Endothelial cell of umbilical vein (primary cell): ENCODE measurements at places on chromosomes 2 and 18. TPM values are rescaled to one million over a fixed set of nuclear protein-coding genes. Genes with fewer than 3 reads are reported as not detected.

Gene GRHL1
- 0.37 and 0.70 TPM in 2 replicates for polyA plus RNA-seq

Gene PLA2R1
- 6.2 and 6.9 TPM in 2 replicates for polyA plus RNA-seq

Gene SGPP2
- polyA plus RNA-seq = not detected in 2 replicates

Gene STARD6
- not detected in 2 replicates for polyA plus RNA-seq

Gene LRATD1
- polyA plus RNA-seq = 0.02 TPM in 1 of 2 replicates, not detected in the other

Gene AP1S3
- polyA plus RNA-seq = 0.51 and 0.69 TPM in 2 replicates

Gene RESP18
- not detected in 2 replicates for polyA plus RNA-seq

GRCh38 chr2:119049968-119050704 lies 108.1 kb downstream of the MARCO start:
- H3K4me1 ChIP-seq = no peaks in the 10 kb centered on the region
- no peak overlapping the region for H3K27ac ChIP-seq
- DNase-seq = no peak

DNA sequence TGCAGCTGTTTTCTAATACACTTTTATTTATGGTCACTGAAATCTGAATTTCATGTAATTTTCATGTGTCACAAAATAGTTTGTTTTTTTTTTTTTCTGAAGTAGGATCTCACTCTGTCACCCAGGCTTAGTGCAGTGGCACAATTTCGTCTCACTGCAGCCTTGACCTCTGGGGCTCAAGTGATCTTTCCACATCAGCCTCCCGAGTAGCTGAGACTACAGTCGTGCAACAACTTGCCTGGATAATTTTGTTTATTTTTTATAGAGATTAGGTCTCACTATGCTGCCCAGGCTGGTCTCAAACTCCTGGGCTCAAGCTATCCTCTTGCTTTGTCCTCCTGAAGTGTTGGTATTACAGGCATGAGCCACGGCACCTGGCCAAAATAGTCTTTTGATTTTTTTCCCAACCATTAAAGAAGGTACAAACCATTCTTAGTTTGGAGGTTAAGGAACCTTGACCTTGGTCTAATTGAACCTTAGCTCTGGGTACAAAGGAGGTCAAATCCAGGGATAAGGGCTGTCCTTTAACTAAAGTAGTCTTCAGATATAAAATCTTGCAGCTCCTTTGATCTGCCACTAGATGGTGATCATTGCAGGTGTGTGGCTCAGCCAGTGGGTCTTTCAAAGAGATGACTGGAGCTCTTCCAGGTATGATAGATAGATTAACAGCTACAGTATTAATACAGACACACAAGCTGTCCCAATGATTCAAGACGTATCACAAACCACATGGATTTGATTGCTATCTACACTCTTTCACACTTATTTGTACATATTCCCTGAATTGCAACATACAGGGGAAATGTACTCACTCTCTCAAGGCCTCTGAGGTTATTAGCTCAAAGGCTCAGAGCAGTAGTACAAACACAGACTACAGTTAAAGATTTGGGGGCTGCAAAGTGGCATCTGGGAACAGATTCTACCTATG lies 4.7 kb upstream of the KRCC1 start:
- no peak overlapping the region for H3K4me3 ChIP-seq
- peaks cover 3% of the 10 kb centered on the region for H3K4me1 ChIP-seq
- DNase-seq = peak; percentile 54
- H3K27me3 ChIP-seq = peaks cover 12% of the 10 kb centered on the region
- H3K36me3 ChIP-seq = no peaks in the 10 kb centered on the region

- no peaks in the 10 kb centered on the region for H3K36me3 ChIP-seq
- H3K4me1 ChIP-seq = no peaks in the 10 kb centered on the region
- DNase-seq = no peak
Measured at GRCh38 chr2:59585655-59586054, 967.8 kb downstream of the BCL11A start.

- no peaks in the 10 kb centered on the region for H3K36me3 ChIP-seq
- H3K4me3 ChIP-seq = no peak overlapping the region
- no peak overlapping the region for H3K27ac ChIP-seq
- no peak for DNase-seq
- peaks cover 13% of the 10 kb centered on the region for H3K27me3 ChIP-seq
Measured at GRCh38 chr2:176817061-176817565, 395.5 kb upstream of the HNRNPA3 start.

GRCh38 chr2:46091961-46092667 lies 205.1 kb upstream of the EPAS1 start:
- H3K36me3 ChIP-seq = peaks cover 15% of the 10 kb centered on the region
- H3K27me3 ChIP-seq = no peaks in the 10 kb centered on the region
- no peak overlapping the region for H3K27ac ChIP-seq
- DNase-seq = no peak

DNA sequence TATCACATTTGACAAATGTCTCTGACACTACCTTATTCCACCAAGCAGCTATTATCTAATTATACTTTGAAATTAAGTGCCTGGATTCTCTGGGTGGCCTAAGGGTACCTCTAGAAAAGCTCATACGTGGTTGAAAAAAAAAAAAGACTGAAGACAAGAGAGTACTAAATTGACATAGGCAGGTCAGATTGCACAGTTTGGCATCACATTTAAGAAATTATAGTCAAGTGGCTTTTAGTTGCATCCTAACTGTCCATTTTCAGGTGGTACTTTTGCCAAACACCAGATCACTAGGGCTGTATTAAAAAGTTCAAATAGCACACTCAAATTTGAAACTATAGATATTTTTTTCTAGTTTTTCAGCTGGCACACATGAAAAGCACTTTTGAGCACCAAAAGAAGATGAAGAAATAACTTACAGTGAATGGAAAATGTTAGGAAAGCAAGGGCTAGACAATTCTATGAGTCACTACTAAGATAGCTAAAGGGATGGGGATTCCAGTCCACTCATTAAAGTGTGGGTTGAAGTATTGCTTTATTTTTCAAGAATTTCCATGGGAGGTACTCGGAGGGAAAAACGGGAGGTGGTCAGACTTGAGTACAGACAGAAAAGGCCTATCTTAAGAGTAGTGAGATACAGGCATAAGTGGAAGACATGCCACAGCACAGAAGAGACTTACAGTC lies 106.5 kb upstream of the COL5A2 start:
- peaks cover 6% of the 10 kb centered on the region for H3K4me1 ChIP-seq
- H3K36me3 ChIP-seq = no peaks in the 10 kb centered on the region
- no peak overlapping the region for H3K4me3 ChIP-seq
- DNase-seq = peak; percentile 75

DNA sequence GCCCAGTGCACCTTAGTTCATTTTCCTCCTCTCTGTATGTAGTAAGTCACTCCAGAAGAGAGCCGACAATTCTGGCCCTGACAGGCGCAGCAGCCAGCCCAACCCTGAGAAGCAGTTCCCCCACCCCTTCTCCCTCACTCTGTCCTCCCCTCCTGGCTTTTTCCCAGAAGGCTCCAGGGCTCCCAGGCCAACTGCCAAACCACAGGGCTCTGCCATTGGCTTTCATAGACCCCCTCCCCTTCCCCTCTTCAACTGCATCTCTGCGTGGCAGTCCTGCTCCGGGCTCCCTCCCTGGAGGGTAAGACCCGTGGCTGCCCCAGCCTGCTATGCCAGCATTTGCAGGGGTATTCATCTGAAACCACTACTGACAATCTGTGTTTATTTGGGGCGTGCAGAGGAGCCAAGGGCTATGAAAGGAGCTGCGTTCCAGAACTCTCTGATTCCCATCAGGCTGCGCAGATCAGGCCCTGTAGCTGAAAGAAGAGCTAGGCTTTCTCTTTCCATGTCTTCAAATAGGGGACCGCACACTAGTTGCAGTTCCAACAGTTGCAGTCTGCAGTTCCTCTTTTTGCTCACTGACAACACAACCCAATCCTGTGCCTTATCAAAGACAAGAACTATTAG lies 388.6 kb upstream of the TNP1 start:
- no peaks in the 10 kb centered on the region for H3K36me3 ChIP-seq
- H3K27ac ChIP-seq = no peak overlapping the region
- no peaks in the 10 kb centered on the region for H3K4me1 ChIP-seq
- H3K4me3 ChIP-seq = no peak overlapping the region
- no peaks in the 10 kb centered on the region for H3K27me3 ChIP-seq

- H3K4me3 ChIP-seq = no peak overlapping the region
- no peaks in the 10 kb centered on the region for H3K36me3 ChIP-seq
- H3K27me3 ChIP-seq = peaks cover 8% of the 10 kb centered on the region
- no peak for DNase-seq
Measured at GRCh38 chr2:222960126-222960525, 91.9 kb upstream of the KCNE4 start.

DNA sequence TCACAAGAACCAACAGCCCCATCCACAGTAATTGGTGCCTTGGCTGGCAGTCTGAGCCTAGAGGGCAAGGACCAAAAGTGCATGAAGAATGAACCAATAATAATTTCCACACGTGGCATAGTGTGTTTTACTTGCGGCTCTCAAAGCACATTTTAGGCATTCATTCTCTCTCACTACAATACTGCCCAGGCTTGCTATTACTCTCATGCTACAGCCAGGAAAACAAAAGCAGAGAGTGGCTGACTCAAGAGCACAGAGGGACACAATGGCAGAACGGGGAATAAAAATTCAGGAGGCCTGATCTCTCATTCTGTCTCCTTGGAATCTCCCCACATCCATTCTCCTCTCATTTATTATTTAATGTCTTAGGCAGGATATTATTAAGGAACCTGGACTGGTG lies 57.0 kb upstream of the NOL4 start:
- DNase-seq = no peak
- no peaks in the 10 kb centered on the region for H3K36me3 ChIP-seq
- H3K4me1 ChIP-seq = no peaks in the 10 kb centered on the region
- H3K27me3 ChIP-seq = no peaks in the 10 kb centered on the region
- H3K4me3 ChIP-seq = no peak overlapping the region

GRCh38 chr2:231160701-231161100 lies 35.9 kb upstream of the HTR2B start:
- peaks cover 38% of the 10 kb centered on the region for H3K4me1 ChIP-seq
- H3K4me3 ChIP-seq = no peak overlapping the region
- H3K27me3 ChIP-seq = no peaks in the 10 kb centered on the region
- H3K36me3 ChIP-seq = peaks cover 3% of the 10 kb centered on the region
- peak overlapping the region; percentile 86 for H3K27ac ChIP-seq

DNA sequence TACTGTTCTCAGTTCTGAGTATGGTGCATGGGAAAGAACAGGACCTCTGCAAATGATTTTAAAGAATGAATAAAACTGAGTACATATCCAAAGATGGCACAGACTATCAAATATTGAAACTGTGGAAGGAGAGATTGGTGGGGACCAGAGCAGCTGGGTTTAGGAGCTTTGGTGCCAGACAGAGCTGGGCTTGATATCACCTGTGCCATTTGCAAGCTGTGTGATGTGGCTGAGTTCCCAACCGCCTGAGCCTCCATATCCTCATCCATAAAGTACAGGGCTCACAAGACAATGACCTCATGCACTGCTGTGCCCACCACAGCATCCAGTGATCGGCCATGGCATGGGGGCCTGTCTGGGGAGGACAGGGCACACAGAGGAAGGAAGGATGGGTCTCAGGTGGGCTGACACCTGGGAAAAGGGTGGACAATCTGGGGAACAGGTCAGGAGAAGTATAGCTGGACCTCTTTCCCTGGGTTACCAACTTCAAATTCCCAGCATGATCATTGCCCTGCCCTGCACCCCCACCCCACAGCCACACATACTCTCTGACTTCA lies 83.9 kb upstream of the RAB6C start:
- H3K4me1 ChIP-seq = no peaks in the 10 kb centered on the region
- H3K27ac ChIP-seq = no peak overlapping the region
- H3K27me3 ChIP-seq = no peaks in the 10 kb centered on the region
- H3K4me3 ChIP-seq = no peak overlapping the region
- DNase-seq = no peak
- no peaks in the 10 kb centered on the region for H3K36me3 ChIP-seq

DNA sequence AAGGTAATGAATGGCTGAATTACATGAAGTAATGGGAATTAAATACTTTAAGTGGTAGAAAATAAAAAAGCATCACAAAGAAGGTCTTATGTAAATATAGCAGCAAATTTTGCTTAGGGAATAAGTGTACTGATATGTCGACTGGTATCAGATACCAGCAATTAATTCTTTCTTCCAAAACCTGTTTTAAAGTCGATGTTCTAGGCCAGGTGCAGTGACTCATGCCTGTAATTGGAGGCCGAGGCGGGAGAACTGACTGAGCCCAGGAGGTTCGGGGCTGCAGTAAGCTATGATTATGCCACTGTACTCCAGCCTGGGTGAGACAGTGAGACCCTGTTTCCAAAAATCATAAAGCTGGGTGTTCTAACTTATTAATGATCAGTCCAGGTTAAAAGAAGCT lies 30.3 kb downstream of the SP3 start:
- peaks cover 2% of the 10 kb centered on the region for H3K4me1 ChIP-seq
- no peaks in the 10 kb centered on the region for H3K36me3 ChIP-seq
- no peak overlapping the region for H3K4me3 ChIP-seq
- H3K27me3 ChIP-seq = no peaks in the 10 kb centered on the region
- DNase-seq = no peak
